ENCODE measurements at places on chromosomes 7 and 10.

DNA sequence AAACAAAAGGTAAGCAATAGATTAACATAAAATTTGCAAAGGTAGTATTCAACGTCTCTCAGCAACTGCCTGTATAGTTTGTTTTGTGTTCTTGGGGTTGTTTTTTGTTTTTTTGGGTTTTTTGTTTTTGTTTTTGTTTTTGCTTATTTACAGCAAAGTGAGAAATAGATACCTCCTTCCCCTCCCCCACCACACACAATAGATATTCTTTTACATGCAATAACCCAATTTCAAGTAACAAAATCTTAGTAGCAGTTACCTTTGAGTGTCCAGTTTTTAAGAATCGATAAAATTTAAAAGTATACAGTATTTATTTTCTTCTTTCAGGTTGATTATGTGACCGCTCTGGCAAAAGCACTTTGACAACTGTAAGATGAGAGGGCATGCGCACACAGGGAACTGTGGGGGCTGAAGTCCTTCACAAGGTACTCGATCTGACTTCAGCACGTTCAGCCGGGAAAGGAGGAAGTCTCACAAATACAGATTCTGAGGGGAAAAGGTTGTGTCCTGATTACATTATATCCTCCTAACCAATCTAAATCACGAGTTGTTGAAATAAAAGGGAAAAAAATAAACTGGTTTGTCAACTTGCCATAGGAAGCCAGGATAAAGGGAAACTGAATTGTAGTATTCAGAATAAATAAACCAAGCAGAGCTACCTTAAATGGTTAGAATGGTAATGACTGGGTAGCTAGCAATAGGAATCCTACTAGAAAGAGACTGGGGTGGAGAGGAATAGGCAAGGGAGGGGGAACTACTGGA lies 47.8 kb downstream of the CPEB3 start:
- DNase-seq = peak; percentile 33

DNA sequence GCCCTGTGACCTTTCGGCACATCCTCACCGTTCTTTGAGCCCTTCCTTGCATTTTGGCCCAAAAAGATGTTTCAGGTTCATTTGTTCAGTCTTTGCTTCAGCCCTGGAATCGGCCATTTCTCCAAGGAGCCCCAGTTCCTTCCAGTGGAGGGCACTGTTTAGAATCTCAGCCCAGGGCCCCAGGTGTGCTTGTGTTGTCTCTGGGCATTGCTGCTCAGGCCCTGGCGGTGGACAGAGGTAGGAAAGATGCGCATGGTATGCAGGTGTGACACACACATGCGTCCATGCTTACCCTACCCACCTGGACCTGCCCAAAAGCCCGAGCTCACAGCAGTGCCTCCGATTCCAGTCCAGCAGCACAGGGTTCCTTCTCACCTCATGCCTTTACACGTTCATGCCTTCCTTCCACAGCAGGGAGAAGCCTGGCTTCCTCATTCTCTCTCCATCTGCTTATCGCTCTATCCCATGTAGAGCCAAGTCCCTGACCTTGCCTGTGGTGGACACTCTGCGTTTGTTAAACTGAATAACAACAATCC lies 70.6 kb downstream of the LHPP start:
- no peak for DNase-seq

- no peak for DNase-seq
Observed at GRCh38 chr10:4427532-4427931, 398.5 kb upstream of the AKR1E2 start.

- no peak for DNase-seq
Observed at GRCh38 chr7:78377532-78377931, 579.0 kb downstream of the PHTF2 start.

DNA sequence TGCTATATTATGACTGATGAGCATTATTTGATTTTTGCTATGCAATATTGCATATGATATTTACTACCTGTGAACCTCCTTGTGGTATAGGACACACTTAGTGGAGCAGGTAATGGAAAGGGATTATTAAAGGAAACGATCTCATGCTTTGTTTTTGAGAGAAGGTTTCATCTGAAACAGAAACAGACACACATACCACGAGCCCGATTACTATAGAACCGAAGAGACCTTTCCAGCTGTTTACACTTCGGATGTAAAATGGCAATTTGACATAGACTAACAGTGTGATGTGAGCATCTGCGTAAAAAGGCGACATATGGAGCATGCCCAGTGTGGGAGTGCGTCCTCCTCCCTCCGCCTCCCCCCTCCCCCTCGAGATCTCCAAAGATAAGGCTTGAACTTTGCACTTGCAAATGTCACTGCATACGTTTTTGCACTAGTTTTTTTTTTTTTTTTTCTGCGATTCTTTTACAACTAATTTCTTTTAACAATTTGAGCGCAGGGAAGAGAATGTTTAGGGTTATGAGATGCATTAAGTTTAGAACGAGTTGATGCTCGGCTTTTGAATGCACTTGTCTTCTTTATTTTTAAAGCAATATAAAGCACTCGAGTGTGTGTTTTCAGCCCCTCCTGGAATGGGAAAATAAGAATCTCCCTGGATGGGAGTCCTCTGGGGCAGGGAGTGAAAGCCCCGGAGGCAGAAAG lies 251.0 kb downstream of the NSUN6 start:
- DNase-seq = no peak

GRCh38 chr10:132748545-132749370 lies 37.2 kb downstream of the NKX6-2 start:
- DNase-seq = no peak

DNA sequence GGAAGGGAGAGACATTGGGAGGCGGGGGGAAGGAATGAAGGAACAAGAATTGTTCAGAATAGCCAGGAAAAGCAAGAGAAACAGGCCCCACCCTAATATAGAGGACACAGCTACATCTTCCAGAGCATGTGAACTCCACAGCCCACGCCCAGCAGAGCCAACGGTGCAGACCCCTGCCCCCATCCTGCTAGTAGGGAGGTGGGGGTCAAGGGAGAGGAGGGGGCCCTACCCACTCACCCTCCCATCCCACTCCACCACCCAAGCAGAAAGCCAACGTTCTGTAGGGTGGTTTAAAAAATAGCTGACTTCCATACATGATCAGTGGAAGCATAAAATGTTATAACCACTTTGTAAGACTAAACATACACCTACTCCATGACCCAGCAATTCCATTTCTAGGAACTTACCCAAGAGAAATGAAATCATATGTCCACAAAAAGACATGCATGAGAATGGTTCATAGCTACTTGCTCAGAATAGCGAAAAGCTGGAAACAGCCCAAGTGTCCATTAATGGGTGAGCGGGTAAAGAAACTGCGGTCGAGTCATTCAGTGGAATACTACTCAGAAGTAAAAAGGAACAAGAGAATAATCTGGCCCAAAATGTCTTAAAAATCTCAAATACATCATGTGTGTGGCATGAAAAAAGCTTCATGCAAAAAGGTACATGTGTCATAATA lies 31.8 kb downstream of the CTBP2 start:
- DNase-seq = no peak

- no peak for DNase-seq
Observed at GRCh38 chr7:92880212-92881090, 44.1 kb upstream of the CDK6 start.

DNA sequence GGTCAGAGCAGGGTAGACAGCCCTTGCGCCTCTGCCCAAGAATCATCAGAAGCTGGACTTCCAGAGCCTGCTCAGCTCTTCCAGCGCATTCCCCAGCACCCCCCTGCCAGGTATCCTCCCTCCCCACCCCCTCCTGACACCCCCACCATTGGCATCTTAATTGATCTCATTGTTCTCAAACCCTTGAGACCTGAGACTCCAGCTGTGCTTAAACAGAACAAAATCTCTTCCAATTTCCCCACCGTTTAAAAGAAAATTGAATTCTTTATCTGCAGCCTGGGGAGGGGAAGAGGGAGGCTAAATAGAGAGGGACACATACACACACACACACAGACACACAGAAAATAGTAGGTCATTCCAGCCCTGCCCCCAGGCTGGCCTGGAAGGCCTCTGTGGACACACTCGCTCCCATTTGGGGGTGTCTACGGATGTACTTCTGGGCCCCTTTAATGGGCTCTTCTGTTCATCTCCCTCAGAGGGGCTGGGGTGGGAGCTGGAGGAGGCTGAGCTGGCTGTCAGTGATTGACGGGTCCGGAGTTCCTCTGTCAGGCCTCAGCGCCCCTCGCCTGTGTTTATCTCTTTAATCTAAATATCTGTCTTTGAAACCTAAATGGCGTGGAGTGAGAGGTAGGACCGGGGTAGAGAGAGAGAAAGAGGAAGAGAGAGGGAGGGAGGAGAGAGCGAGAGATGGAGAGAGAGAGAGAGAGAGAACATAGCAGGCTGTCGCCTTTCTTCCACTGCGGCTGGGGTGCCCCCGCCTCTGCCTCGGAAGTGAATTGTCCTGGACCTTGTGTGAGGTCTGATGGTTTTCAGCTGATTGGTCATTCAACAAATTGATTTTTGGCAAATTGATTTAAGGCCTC lies 61.7 kb downstream of the C10orf105 start:
- DNase-seq = no peak

DNA sequence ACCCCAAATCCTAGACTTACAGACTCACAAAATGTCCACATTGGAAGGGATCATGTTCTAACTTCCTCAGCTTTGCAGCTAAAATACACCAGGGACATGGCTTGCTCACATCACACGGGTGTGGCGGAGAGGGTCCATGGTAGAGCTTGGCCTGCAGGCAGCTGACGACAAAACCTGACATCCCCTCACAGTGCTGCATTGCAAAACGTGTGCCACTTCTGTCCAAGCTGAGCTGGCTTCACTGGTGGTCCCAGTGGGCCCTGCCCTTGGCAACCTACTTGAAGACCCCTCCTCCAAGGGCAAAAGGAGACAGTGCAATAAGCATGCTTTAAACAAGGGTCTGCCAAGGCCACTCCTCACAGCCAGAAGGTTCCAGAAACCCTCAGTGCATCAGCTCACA lies 21.9 kb downstream of the ANXA11 start:
- no peak for DNase-seq

GRCh38 chr7:143130541-143130940 lies 1.3 kb upstream of the PIP start:
- DNase-seq = no peak

- DNase-seq = no peak
Observed at GRCh38 chr7:30874656-30875302, 36.9 kb upstream of the AQP1 start.

- no peak for DNase-seq
Observed at GRCh38 chr10:125964558-125964957, 68.2 kb downstream of the FANK1 start.

- no peak for DNase-seq
Observed at GRCh38 chr10:15137636-15138035, 30.9 kb downstream of the NMT2 start.

GRCh38 chr7:159211540-159212182 lies 67.0 kb upstream of the VIPR2 start:
- DNase-seq = no peak

- no peak for DNase-seq
Observed at GRCh38 chr7:104793066-104793465, 220.9 kb upstream of the KMT2E start.

- DNase-seq = no peak
Observed at GRCh38 chr7:133662830-133663229, 410.0 kb downstream of the EXOC4 start.

GRCh38 chr10:88111294-88111693 lies 247.9 kb downstream of the PTEN start:
- DNase-seq = no peak

- DNase-seq = no peak
Observed at GRCh38 chr10:44911081-44911540, at the start of gene TMEM72. Gene TMEM72 (plus strand): TSS chr10:44911337. CDS start chr10:44911513, 176 bp downstream.

GRCh38 chr7:36683111-36683510 lies 41.2 kb downstream of the AOAH start:
- DNase-seq = no peak

DNA sequence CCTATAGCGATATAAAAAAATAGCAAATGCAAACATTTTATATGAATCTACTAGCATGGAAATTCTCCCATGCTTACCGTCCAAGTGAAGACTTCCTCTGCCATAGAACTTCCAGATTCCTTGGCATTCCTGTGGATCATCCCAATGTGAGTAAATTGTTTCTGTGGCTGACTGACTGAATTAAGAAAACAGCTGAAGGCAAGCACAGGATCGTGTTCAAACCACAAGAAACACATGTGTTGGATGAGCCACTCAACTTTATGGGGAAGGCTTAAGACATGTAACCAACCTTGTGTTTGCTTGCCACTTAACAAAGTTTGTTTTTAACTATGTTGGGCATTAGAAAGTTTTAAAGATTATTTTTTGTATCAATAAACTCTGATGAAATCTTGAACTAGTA lies 2.6 kb upstream of the MYPN start:
- no peak for DNase-seq

DNA sequence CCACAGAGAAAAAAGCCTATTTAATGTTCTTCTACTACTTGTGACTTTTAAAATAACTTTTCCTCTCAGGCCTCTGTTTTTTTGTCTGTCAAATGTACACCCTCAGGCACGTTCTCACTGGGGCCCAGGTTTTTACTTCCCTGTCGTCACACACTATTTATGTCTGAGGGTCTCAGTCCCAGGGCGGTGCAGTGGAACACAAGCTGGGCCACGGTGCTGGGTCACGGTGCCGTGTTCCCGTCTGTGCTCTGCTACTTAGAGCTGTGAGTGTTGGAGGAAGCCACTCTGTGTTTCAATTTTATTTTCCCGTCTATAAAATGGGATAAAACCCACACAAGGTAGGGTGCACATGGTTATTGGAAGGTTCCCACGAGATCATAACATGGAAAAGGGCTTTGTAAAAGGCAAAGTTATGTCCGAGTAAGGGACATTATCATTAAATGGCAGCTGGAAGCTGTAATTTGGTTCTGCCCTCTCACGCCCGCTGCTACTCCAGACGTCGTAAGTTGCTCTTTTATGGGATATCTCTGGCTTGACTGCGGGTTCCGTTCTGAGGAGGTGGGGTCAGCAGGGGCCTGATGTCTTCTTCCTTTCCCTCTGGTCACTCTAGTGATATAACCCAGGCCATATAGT lies 25.2 kb downstream of the ZNF775 start:
- no peak for DNase-seq

- no peak for DNase-seq
Observed at GRCh38 chr7:155229548-155230168, 68.0 kb upstream of the INSIG1 start.

- peak; percentile 91 for DNase-seq
Observed at GRCh38 chr7:604001-604883, 84.6 kb upstream of the PDGFA start.

GRCh38 chr7:26083113-26083512 lies 68.9 kb upstream of the NFE2L3 start:
- no peak for DNase-seq

All from activated T-cell treated with anti-CD3 and anti-CD28 coated beads for 1 hour (primary cell).